ENCODE measurements at places on chromosomes 13 and 19. TPM values are rescaled to one million over a fixed set of nuclear protein-coding genes. Genes with fewer than 3 reads are reported as not detected.

- H3K36me3 ChIP-seq = no peaks in the 10 kb centered on the region
- no peak overlapping the region for H3K4me3 ChIP-seq
- H3K27ac ChIP-seq = no peak overlapping the region
- H3K27me3 ChIP-seq = peaks cover 12% of the 10 kb centered on the region
Measured at GRCh38 chr13:33213797-33214196, 71.8 kb downstream of the STARD13 start.

DNA sequence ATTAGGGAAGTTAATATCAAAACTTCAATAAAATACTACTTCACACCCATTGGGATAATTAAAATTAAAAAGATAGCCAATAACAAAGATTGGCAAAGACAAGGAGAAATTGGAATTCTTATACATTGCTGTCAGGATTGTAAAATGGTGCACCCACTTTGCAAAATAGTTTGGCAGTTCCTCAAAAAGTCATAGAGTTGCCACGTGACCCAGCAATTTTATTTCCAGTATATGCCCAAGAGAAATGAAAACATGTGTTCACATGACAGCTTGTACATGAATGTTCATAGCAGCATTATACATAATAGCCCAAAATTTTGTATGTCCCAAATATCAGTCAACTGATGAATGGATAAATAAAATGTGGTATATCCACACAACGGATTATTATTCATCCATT, 3.3 kb downstream of the MBD3L1 start:
- no peak for DNase-seq
- peaks cover 5% of the 10 kb centered on the region for H3K27me3 ChIP-seq
- H3K4me3 ChIP-seq = no peak overlapping the region
- H3K36me3 ChIP-seq = no peaks in the 10 kb centered on the region
- no peak overlapping the region for H3K27ac ChIP-seq

GRCh38 chr13:112859817-112860190, 109.2 kb upstream of the MCF2L start:
- peaks cover 15% of the 10 kb centered on the region for H3K36me3 ChIP-seq
- DNase-seq = no peak
- H3K27me3 ChIP-seq = no peaks in the 10 kb centered on the region
- H3K27ac ChIP-seq = no peak overlapping the region

DNA sequence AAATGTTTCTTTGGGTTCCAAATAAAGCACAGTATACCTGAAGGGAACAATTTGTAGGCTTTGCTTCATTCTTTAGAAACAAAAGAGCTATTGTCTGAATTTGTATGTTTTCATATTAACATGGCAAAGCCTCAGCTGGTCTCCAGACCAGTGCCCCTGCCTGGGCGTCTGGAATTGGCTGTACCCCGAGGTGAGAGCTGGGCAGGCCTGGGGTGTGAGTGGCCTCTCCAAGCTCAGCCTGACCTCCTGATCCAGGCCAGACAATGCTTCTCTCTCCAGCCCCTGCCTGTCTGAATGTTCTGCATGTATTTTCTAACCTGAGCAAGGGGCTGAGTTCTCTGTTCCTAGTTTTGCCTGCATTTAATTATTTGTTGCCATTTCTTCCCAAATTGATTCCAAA, 66.3 kb upstream of the MCF2L start:
- H3K27ac ChIP-seq = no peak overlapping the region
- no peak overlapping the region for H3K4me3 ChIP-seq
- no peaks in the 10 kb centered on the region for H3K4me1 ChIP-seq
- H3K36me3 ChIP-seq = no peaks in the 10 kb centered on the region

DNA sequence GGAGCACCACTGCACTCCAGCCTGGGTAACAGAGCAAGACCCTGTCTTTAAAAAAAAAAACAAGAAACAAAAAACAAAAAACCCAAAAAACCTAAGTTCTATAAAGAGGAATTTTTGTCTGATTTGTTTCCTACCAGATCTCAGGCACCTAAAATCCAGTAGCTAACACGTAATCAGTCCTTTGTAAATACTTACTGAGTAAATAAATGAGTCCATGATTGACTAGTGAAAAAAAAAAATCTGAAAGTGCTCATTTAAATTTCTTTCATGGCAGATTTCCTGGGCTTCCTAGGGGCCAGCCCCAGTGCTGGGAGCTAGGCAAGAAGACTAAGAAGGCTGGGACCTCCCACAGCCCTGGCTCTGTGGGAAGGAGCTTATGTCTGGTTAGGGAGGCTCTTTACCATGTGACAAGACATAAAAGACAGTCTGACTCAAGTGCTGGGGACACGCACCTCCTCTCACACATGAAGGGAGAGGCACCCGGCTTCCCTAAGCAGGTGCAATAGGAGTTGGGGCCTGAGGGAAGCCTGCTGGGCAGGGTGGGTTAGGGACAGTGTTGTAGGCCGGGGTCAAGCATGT, 22.5 kb downstream of the LIG1 start:
- H3K4me1 ChIP-seq = no peaks in the 10 kb centered on the region
- no peak for DNase-seq
- no peak overlapping the region for H3K4me3 ChIP-seq
- peaks cover 6% of the 10 kb centered on the region for H3K36me3 ChIP-seq
- H3K27me3 ChIP-seq = no peaks in the 10 kb centered on the region

DNA sequence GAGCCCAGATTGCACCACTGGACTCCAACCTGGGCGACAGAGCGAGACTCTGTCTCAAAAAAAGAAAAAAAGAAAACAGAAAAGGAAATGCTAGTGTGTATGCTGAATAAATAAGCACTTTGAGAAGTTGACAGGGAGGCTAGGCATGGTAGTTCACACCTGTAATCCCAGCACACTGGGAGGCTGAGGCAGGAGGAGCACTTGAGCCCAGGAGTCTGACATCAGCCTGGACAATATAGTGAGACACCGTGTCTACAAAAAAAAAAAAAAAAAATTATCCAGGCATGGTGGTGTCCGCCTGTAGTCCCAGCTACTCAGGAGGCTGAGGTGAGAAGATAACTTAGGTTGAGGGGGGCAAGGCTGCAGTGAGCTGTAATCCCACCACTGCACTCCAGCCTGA, 19.1 kb upstream of the LDLR start:
- H3K27ac ChIP-seq = no peak overlapping the region
- no peak overlapping the region for H3K4me3 ChIP-seq
- H3K27me3 ChIP-seq = no peaks in the 10 kb centered on the region
- peaks cover 16% of the 10 kb centered on the region for H3K36me3 ChIP-seq
- H3K4me1 ChIP-seq = peaks cover 3% of the 10 kb centered on the region

DNA sequence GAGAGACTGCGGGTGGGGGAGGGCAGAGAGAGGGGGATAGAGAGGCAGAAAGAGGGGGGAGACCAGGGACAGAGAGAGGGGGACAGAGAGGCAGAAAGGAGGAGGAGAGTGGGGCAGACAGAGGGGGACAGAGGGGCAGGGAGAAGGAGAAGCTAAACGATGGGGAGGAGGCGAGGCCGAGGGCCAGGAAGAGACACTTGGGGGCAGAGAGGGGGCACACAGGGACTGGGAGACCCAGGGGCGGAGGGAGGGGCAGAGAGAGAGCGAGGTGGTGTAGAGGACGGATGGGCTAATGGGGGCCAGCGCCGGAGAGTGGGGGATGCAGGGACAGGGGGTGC, 666 bp downstream of the MEIS3 start:
- H3K4me3 ChIP-seq = peak overlapping the region; percentile 21
- peaks cover 81% of the 10 kb centered on the region for H3K27me3 ChIP-seq

GRCh38 chr19:5137114-5137513, 168.2 kb downstream of the KDM4B start:
- peaks cover 20% of the 10 kb centered on the region for H3K4me1 ChIP-seq
- H3K27ac ChIP-seq = no peak overlapping the region
- no peak overlapping the region for H3K4me3 ChIP-seq
- H3K27me3 ChIP-seq = no peaks in the 10 kb centered on the region
- DNase-seq = no peak
- peaks cover 33% of the 10 kb centered on the region for H3K36me3 ChIP-seq

GRCh38 chr19:17303940-17304267, 679 bp upstream of the ABHD8 start:
- DNase-seq = no peak
- H3K4me3 ChIP-seq = peak overlapping the region; percentile 73
- H3K4me1 ChIP-seq = peaks cover 27% of the 10 kb centered on the region
- no peak overlapping the region for H3K27ac ChIP-seq

GRCh38 chr19:44776402-44777096, 1.1 kb upstream of the CBLC start:
- H3K4me1 ChIP-seq = peaks cover 2% of the 10 kb centered on the region
- peaks cover 6% of the 10 kb centered on the region for H3K27me3 ChIP-seq
- no peaks in the 10 kb centered on the region for H3K36me3 ChIP-seq
- H3K4me3 ChIP-seq = no peak overlapping the region
- no peak for DNase-seq

DNA sequence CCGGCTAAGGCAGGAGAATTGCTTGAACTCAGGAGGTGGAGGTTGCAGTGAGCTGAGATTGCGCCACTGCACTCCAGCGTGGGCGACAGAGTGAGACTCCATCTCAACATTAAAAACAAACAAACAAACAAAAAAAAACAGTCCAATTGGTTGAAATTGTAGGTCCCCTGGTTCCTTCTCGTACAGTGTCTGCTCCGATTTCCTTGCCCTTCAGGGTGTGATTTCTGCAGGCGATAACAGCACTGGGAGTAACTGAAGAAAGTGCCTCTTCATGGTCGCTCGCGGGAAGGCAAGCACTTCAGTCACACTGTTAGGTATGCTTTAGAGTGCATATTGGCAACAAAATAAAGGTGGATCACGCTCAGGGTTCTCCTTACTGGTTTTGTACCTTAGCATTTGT, 39.7 kb downstream of the TPT1 start:
- DNase-seq = no peak
- peaks cover 17% of the 10 kb centered on the region for H3K4me1 ChIP-seq
- no peak overlapping the region for H3K27ac ChIP-seq
- H3K36me3 ChIP-seq = peaks cover 2% of the 10 kb centered on the region
- peaks cover 14% of the 10 kb centered on the region for H3K27me3 ChIP-seq
- no peak overlapping the region for H3K4me3 ChIP-seq

DNA sequence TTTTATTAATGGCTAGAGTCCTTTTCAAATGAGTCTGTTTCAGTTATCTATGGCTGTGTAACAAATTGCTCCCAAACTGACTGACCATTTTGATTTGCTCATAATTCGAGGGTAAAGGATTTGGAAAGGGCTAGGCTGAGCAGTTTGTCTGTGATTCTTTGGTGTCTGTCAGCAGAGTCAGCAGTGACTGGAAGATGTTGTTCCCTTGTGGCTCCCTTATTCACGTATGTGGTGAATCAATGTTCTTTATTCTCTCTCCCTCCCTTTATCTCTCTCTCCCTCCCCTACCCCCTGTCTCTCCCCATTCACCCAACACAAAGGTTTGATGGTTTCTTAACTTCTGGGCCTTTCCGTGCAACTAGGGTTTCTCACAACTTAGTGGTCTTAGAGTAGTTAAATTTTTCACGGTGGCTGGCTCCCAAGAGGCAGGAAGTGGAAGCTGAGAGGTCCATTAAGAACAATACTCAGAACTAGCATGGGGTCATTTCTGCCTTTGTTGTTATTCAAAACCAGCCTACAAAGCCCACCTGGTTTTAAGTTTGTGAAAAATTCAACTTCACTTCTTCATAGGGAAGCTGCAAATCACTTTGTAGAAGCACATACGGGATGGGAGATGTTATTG, 772.5 kb upstream of the SLITRK1 start:
- no peaks in the 10 kb centered on the region for H3K36me3 ChIP-seq
- no peak overlapping the region for H3K4me3 ChIP-seq
- DNase-seq = no peak
- H3K27ac ChIP-seq = no peak overlapping the region

- no peaks in the 10 kb centered on the region for H3K4me1 ChIP-seq
- no peak for DNase-seq
- peaks cover 8% of the 10 kb centered on the region for H3K27me3 ChIP-seq
- H3K36me3 ChIP-seq = no peaks in the 10 kb centered on the region
- no peak overlapping the region for H3K27ac ChIP-seq
- H3K4me3 ChIP-seq = no peak overlapping the region
Measured at GRCh38 chr13:27016875-27017274, 154.7 kb downstream of the USP12 start.

DNA sequence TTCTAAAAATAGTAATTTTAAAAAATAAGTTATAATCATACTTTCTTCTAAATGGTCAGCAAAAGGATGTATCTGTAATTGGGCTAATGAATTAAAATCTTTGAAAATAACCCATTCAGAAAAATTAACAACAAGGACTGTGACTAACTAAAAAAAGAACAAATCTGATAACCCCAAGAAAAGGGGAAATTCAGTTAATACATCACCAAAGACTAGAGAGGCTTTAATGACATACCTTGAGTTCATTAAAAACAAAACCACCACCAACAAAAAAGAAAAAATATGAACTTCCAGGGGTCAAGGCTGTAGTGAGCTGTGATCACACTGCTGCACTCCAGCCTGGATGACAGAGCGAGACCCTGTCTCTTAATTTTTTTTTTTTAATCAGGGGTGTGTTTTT, 121.8 kb downstream of the TBC1D4 start:
- H3K4me1 ChIP-seq = peaks cover 7% of the 10 kb centered on the region
- H3K4me3 ChIP-seq = no peak overlapping the region
- H3K27ac ChIP-seq = no peak overlapping the region
- H3K36me3 ChIP-seq = no peaks in the 10 kb centered on the region

GRCh38 chr13:50451609-50452008, 391.9 kb downstream of the DLEU7 start:
- H3K4me3 ChIP-seq = no peak overlapping the region
- peaks cover 6% of the 10 kb centered on the region for H3K27me3 ChIP-seq
- H3K4me1 ChIP-seq = no peaks in the 10 kb centered on the region
- H3K27ac ChIP-seq = no peak overlapping the region
- no peaks in the 10 kb centered on the region for H3K36me3 ChIP-seq
- no peak for DNase-seq

GRCh38 chr13:22454586-22454985, 726.2 kb upstream of the SGCG start:
- no peak overlapping the region for H3K4me3 ChIP-seq
- no peak for DNase-seq
- H3K4me1 ChIP-seq = no peaks in the 10 kb centered on the region
- no peaks in the 10 kb centered on the region for H3K36me3 ChIP-seq

GRCh38 chr13:43831088-43831487, 44.3 kb upstream of the ENOX1 start:
- DNase-seq = no peak
- H3K4me3 ChIP-seq = no peak overlapping the region
- no peaks in the 10 kb centered on the region for H3K36me3 ChIP-seq
- H3K27ac ChIP-seq = no peak overlapping the region

The GPR12 gene
- not detected for total RNA-seq

The PRR20E gene
- not detected for total RNA-seq

The ZNF419 gene
- total RNA-seq = 19.3 TPM

The POSTN gene
- total RNA-seq = not detected

The CCNA1 gene
- total RNA-seq = 0.62 TPM

The CRLF1 gene
- total RNA-seq = not detected

The SGTA gene
- total RNA-seq = 39.6 TPM

The CD177 gene
- not detected for total RNA-seq
